ENCODE measurements at places on chromosomes 11 and 22. TPM values are rescaled to one million over a fixed set of nuclear protein-coding genes. Genes with fewer than 3 reads are reported as not detected.

LYVE1 gene
- not detected for polyA plus RNA-seq

FXYD2 gene
- polyA plus RNA-seq, result 0.43 TPM

PACSIN3 gene
- not detected for polyA plus RNA-seq

CXCR5 gene
- 163 TPM for polyA plus RNA-seq

- DNase-seq, result no peak
Observed at GRCh38 chr22:19059481-19060278, 62.5 kb downstream of the DGCR2 start.

GRCh38 chr11:203056-203944 lies 3.9 kb downstream of the BET1L start:
- no peak for DNase-seq

DNA sequence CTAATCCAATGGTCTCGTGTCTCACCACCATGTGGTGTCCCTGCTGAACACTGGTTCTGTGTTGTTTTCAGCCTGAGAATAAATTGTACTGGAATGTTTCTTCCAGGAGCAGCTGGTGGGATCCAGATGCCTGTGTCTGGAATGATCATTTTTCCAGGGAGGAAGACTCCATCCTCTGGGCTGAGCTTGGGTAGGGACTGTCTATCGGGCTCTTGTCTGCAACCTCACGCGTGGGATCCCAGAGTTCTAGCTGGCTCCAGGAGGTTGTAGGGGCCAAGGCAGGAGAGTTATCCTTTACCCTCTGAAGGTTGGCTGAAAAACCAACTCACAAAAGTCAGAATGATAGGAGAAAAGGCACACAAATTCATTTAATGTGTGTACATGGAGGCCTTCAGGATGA lies 144.1 kb upstream of the B3GAT1 start:
- no peak for DNase-seq

GRCh38 chr11:10581481-10582019 lies 13.1 kb upstream of the LYVE1 start:
- peak; percentile 35 for DNase-seq

DNA sequence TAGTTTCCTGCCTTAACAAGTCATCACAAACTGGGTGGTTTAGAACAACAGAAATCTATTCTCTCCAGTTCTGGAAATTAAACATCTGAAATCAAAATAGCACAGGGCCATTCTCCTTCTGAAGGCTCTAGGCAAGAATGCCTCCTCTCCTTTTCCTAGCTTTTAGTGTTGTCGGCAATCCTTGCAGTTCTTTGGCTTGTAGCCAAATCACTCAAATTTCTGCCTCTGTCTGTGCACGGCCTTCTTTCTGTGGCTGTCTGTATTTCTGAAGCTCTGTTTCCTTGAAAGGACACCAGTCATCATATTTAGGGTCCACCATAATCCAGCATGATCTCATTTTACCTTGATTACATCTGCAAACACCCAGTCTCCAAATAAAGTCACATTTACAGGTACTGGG lies 795.5 kb downstream of the METTL15 start:
- no peak for DNase-seq
